Left ventricle myocardium inferior (tissue), 1 donor: ENCODE measurements at places on chromosomes 12 and 14.
A peak's percentile ranks its signal among the peaks of the same experiment; 100 is the strongest.

DNA sequence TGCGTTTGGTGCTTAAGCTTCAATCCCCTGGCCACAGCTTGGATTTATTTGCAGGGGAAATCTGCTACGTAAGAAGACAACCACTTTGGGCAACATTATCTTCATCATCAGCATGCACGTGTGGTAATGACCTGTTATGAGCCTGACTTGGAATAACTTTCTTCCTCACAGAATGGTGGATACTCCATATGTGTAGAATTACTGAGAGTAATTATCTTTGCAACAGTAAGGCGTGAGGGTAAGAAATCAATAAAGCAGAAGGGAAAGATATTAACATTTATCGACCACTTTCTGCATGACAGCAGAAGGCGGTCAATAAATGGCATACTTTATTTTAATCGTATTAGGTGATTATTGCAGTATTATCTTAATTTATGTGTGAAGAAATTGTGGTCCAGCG lies 152.7 kb downstream of the RGS6 start:
- H3K4me1 ChIP-seq = peaks cover 5% of the 10 kb centered on the region
- H3K4me3 ChIP-seq = no peak overlapping the region
- no peaks in the 10 kb centered on the region for H3K36me3 ChIP-seq
- DNase-seq = no peak
- no peak overlapping the region for H3K27ac ChIP-seq

DNA sequence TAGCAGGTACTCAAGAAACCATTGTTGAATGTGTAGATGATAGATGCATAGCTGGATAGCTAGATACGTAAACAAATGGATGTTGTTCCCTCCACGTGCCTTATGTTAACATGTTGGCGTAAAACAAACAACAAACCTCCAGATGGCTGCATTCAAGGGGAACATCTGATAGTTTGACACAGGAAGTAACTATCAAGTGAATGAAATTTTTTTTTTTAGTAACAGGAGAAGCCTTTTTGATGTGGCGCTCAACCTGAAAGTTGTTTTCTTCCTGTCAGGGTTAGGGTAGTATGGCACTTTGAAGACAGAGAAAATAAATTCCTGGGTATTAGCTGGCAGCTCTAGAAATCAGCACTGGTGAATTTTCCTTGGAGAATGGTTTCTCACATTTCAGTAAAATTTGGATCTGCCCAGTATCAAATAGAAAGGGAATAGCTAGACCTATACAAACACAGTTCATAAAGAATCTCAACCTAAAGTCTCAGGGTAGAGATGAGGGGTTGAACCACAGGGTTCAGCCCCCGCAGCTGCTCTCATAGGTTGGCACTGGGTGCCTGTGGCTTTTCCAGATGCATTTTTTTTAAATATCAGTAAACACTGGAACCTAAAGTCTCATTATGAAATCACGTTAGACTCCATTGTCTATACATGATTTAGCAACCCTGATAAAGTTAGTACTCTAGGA lies 18.8 kb upstream of the RAP1B start:
- H3K4me1 ChIP-seq = no peaks in the 10 kb centered on the region
- H3K4me3 ChIP-seq = no peak overlapping the region
- no peaks in the 10 kb centered on the region for H3K27me3 ChIP-seq
- no peaks in the 10 kb centered on the region for H3K36me3 ChIP-seq

GRCh38 chr12:54027442-54027786 lies 826 bp upstream of the HOXC6 start:
- no peaks in the 10 kb centered on the region for H3K36me3 ChIP-seq
- peaks cover 20% of the 10 kb centered on the region for H3K4me1 ChIP-seq
- no peak overlapping the region for H3K4me3 ChIP-seq

DNA sequence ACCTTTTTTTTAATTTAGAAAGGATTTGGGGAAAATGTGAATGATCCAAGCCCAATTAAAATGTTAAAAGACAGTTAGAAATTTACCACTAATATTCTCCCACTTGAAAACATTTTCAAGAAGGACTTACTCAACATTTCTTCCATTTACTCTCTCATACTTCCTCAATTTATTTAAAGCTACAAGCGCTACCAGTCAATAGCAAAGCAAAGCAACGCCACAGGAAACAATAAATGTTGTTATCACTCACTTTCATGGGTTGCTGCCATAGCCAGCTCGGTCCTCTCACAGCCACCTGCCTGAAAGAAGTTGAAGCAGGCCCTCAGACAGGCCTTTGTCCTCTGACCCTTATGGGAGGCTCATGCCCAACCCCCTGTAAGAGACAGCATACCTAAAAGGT lies 6.0 kb upstream of the SOS2 start:
- H3K4me1 ChIP-seq = peaks cover 8% of the 10 kb centered on the region
- H3K27ac ChIP-seq = no peak overlapping the region
- no peaks in the 10 kb centered on the region for H3K27me3 ChIP-seq
- no peak for DNase-seq

- H3K4me1 ChIP-seq = no peaks in the 10 kb centered on the region
- no peaks in the 10 kb centered on the region for H3K27me3 ChIP-seq
- H3K27ac ChIP-seq = no peak overlapping the region
- H3K4me3 ChIP-seq = no peak overlapping the region
These were observed 38.4 kb downstream of the C12orf56 start for GRCh38 chr12:64352181-64352580.

GRCh38 chr12:18139989-18140596 lies 50.1 kb upstream of the RERGL start:
- H3K36me3 ChIP-seq = no peaks in the 10 kb centered on the region
- no peak overlapping the region for H3K4me3 ChIP-seq
- H3K4me1 ChIP-seq = peaks cover 13% of the 10 kb centered on the region

- no peak for DNase-seq
- no peaks in the 10 kb centered on the region for H3K36me3 ChIP-seq
- no peaks in the 10 kb centered on the region for H3K27me3 ChIP-seq
- H3K4me3 ChIP-seq = peak overlapping the region; percentile 91
- H3K27ac ChIP-seq = no peak overlapping the region
These were observed 2.7 kb downstream of the STK38L start for GRCh38 chr12:27246774-27247173.

DNA sequence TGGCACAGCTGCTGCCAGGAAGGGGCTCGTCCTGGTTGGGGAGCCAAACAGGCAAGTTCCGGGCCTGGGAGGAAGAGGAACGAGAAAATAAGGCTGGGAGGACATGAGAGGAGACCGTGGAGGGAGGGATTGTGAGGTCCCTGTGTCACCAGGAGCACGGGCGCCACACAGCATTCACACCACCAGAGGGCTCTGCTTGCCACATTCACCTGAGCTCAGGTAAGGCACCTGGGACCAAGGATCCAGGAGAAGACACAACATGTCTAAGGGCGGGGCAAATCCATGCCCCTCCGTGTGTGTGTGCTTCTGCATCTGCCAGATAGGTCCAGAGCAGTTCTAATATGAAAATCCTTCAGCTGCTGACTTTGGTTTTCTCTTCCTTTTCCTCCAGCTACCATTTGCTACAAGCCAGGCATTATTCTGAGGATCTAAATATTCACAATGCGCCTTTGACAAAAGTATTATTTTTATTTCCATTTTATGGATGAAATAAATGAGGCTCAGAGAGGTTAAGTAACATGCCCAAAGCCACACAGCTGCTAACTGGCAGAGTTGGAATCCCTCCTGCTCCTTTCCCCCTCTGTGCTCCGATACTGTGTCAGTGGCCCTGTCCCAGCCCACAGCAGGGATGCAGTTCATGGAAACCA lies 14.6 kb downstream of the RAPGEF3 start:
- no peak for DNase-seq
- peaks cover 28% of the 10 kb centered on the region for H3K36me3 ChIP-seq
- no peaks in the 10 kb centered on the region for H3K27me3 ChIP-seq
- H3K4me3 ChIP-seq = no peak overlapping the region

DNA sequence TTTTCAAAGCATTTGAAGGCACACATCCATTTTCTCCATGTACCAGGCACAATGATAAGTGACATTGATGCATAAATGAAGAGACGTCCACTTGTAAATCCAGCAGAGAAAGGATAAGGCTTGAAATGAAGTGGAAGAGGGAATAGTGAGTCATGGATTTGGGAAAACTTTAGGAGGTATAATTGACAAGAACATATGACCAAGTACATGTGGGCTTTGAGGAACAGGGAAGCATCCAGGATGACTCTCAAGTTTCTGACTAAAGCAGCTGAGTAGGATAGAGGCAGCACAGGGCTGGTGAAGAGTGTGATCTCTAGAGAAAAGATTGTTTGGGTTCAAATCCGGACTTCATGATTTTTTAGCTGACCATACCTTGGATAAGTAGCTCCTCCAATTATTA lies 43.6 kb upstream of the SYT1 start:
- H3K4me3 ChIP-seq = no peak overlapping the region
- no peaks in the 10 kb centered on the region for H3K36me3 ChIP-seq
- no peaks in the 10 kb centered on the region for H3K27me3 ChIP-seq
- no peak for DNase-seq
- no peak overlapping the region for H3K27ac ChIP-seq
- H3K4me1 ChIP-seq = no peaks in the 10 kb centered on the region

GRCh38 chr12:130873825-130874224 lies 2.0 kb downstream of the RAN start:
- no peak overlapping the region for H3K27ac ChIP-seq
- peaks cover 37% of the 10 kb centered on the region for H3K4me1 ChIP-seq
- H3K27me3 ChIP-seq = no peaks in the 10 kb centered on the region
- peak overlapping the region; percentile 85 for H3K4me3 ChIP-seq
- H3K36me3 ChIP-seq = peaks cover 42% of the 10 kb centered on the region

DNA sequence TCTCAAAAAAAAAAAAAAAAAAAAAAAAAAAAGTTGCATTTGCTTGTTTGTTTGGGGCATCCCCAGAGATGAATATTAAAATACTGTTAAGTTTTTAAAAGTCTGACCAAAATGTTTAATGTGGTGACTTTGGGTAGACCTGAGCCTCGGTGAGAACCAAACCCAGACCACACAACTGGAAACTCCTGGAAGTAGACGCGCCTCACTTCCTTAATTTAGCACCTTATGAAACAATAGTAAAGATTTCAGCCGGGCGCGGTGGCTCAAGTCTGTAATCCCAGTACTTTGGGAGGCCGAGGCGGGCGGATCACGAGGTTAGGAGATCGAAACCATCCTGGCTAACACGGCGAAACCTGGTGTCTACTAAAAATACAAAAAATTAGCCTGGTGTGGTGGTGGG lies 9.3 kb downstream of the NFKBIA start:
- DNase-seq = no peak
- H3K36me3 ChIP-seq = peaks cover 8% of the 10 kb centered on the region
- no peak overlapping the region for H3K4me3 ChIP-seq
- H3K27ac ChIP-seq = no peak overlapping the region
- H3K4me1 ChIP-seq = peaks cover 46% of the 10 kb centered on the region
- H3K27me3 ChIP-seq = no peaks in the 10 kb centered on the region

GRCh38 chr12:83537428-83538053 lies 850.8 kb downstream of the TMTC2 start:
- no peak overlapping the region for H3K4me3 ChIP-seq
- no peak for DNase-seq
- H3K27ac ChIP-seq = no peak overlapping the region
- H3K4me1 ChIP-seq = no peaks in the 10 kb centered on the region
- no peaks in the 10 kb centered on the region for H3K36me3 ChIP-seq

GRCh38 chr14:87888136-87888999 lies 104.6 kb downstream of the GALC start:
- no peak overlapping the region for H3K4me3 ChIP-seq
- no peaks in the 10 kb centered on the region for H3K36me3 ChIP-seq
- H3K4me1 ChIP-seq = no peaks in the 10 kb centered on the region
- H3K27ac ChIP-seq = no peak overlapping the region

- H3K27me3 ChIP-seq = no peaks in the 10 kb centered on the region
- H3K36me3 ChIP-seq = peaks cover 30% of the 10 kb centered on the region
- H3K4me3 ChIP-seq = no peak overlapping the region
These were observed 3.8 kb downstream of the RITA1 start for GRCh38 chr12:113189361-113189760.

DNA sequence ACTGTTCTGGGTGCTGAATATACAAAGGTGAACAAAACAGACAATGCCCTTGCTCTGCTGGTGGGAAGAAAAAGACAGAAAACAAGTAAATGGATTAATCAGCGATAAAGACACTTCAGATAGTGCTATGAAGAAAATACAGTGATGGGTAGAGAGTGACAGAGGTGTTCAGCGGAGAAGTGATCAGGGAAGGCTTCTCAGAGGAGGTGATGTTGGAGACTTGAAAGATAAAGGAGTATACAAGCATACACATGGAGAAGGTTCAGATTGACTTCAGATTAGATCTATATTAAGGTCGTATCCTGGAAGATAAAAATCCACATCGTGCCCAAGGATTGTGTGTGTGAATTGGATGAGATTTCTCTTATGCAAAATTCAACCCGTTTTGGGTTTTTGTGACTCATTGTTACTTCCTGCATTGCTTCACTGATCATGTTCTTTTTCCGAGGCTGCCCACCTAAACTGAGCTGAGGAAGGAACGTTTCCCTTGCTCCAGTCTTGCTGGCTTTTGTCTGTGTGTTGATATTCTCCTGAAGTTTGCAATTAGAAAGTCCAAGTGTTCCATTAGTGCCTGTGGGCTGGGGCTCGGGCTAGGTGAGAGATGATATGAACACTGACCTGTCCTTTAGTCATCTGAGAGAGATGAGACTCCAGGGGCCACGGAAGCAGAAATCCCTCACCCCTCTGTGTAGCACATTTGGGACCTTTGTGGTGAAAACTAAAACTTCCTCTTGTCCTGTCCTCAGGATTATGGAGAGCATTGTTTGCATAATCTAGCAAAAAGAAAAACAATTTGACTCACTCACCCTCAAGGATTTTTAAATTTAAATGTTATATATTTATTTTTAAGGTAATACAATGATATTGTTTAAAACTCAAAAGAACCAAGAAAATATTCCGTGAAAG lies 27.6 kb downstream of the PLXNC1 start:
- H3K27me3 ChIP-seq = no peaks in the 10 kb centered on the region
- H3K36me3 ChIP-seq = no peaks in the 10 kb centered on the region
- no peak overlapping the region for H3K4me3 ChIP-seq

GRCh38 chr14:33486332-33486890 lies 464.5 kb downstream of the EGLN3 start:
- H3K4me3 ChIP-seq = no peak overlapping the region
- no peak overlapping the region for H3K27ac ChIP-seq
- DNase-seq = no peak
- peaks cover 6% of the 10 kb centered on the region for H3K27me3 ChIP-seq

- peaks cover 13% of the 10 kb centered on the region for H3K27me3 ChIP-seq
- no peaks in the 10 kb centered on the region for H3K36me3 ChIP-seq
- DNase-seq = no peak
- no peaks in the 10 kb centered on the region for H3K4me1 ChIP-seq
- no peak overlapping the region for H3K4me3 ChIP-seq
- H3K27ac ChIP-seq = no peak overlapping the region
These were observed 54.9 kb upstream of the GNG2 start for GRCh38 chr14:51805541-51805940.

- H3K27me3 ChIP-seq = no peaks in the 10 kb centered on the region
- no peaks in the 10 kb centered on the region for H3K36me3 ChIP-seq
- DNase-seq = no peak
- H3K4me3 ChIP-seq = no peak overlapping the region
These were observed 12.7 kb upstream of the RIMKLB start for GRCh38 chr12:8685051-8685450.

DNA sequence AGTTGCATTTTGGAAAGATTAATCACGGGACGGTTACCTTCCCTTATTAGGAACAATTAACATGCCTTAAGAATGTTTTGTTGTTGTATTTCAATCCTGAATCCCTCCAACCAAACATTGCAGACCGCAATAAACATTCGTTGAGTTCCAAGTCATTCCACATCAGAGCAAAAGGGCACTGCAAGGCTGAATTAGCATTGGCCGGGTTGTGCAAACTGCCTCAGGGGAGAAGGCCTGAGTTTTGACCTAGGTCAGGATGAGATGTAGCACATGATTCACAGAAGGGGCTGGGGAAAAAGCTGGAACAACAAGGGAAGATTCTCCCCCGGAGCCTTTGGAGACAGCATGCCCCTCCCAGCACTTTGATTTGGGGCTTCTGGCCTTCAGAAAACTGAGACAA lies 82.1 kb upstream of the BDKRB2 start:
- no peak for DNase-seq
- H3K36me3 ChIP-seq = no peaks in the 10 kb centered on the region
- H3K4me1 ChIP-seq = no peaks in the 10 kb centered on the region
- no peak overlapping the region for H3K27ac ChIP-seq
